Tongue (tissue), 3 donors: ENCODE measurements at places on chromosomes 4 and X.

- no peak for DNase-seq
Measured at GRCh38 chr4:114600672-114601071, 2.1 kb downstream of the UGT8 start.

DNA sequence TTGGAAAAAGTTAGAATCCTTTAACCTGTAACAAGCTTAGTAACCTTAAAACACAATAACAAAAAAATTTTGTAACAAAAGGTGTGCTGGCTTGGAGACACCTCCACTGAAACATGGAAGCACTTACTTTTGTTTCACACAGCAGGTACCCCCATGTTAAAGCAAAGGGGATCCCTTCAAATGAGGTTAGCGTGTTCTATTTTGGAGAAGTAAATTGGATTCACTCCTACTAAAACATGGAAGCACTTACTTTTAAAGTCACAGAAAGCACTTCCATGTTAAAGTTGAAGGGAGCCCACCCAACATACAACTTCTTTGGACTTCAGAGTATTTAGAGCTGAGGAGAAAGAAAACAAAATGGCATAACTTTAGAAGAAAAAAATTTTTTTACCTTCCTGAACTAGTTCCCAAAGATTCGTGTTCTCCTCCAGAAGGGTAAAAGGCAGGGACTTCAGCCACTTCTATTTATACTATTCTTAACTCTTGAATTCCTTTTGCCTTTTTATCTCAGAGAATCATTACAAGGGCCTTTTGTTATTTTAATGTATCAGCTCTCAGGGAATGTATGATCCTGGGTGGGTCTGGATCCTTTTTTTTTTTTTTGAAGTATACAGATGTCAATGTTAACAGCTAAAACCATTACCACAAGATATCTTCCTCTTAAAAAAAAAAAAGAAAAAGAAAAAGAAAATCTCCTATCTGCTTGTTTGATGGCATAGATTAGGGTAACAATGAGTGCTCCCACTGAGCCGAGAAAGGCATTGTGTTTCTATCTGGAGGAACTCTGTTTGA lies 11.5 kb downstream of the LARP7 start:
- DNase-seq = no peak

- no peak for DNase-seq
Measured at GRCh38 chrX:128439159-128439558, 387.0 kb upstream of the ACTRT1 start.

GRCh38 chr4:79603681-79604080 lies 195.7 kb upstream of the GK2 start:
- DNase-seq = no peak

DNA sequence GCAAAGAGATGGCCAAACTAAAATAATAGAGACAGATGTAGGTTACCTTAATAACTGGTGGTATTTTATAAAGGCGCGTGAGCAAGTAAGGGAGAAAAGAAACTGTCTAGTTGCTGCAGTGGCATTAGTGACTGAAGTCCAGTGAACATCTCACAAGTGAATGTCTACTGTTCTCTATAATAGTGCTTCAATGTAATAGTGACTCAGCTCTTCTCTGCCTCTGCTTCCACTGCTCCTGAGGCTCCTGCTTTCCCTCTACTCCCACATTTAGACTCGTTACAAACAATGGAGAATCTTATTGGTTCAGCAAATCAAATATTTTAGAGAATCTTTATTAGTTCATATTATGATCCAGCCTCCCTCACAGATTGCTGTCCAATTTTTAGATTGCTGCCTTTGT lies 779.1 kb upstream of the HTR2C start:
- DNase-seq = no peak

DNA sequence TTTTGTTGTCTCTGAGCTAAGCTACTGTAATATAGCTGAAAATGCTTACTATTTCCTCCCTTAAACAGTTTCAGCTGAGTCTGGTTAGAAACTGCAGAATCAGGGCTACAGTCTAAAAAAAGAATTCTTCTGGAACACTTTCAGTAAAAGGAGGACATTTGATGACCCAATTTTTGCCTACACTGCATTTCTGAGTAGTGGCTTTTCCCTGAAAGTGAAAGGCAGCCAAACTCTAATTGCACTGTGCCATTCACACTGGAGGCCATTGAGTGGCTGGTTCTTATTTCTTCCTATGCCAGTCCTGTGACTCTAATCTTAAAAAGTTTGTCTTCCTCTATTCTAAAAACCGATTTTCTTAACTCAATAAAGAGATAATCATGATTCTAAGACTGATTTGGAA lies 526.0 kb downstream of the CFAP47 start:
- no peak for DNase-seq

- DNase-seq = no peak
Measured at GRCh38 chr4:112093636-112094202, 51.5 kb upstream of the FAM241A start.

DNA sequence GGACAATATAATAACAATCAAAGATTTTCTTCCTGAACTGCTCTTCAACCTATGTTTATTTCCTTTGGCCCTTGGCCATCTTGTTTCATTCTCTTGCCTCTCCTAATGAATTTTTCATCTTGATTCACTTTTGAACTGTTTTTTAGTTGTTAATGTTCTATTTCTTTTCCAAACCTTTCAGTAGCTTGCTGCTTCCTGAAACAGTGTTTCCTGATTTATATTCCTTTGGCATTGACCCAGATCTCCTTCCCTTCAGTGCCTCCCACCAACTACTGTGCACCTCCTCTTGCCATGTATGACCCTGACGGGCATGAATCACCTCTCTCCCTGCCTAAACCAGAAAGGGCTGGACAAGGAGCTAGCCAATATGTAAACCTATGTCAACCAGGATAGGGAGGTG lies 25.6 kb upstream of the SPP1 start:
- DNase-seq = no peak

DNA sequence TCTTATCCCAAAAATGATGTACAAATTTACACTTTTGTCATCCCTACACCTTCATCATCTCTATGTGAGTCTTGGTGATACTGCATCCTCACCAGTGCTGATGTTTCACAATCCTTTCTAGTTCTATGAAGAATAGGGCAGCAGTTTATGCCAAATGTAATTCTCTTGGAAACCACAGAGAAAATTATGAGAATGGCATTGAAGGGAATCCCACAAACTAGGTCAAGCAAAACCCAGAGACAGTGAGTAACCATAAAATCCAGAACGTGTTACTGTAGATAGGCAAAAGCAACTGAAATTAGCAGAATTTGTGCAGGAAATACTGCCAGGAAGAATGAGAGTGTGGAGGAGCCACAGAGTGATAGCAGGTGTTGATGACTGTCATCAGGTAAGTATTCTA lies 24.5 kb downstream of the IL15 start:
- DNase-seq = no peak

DNA sequence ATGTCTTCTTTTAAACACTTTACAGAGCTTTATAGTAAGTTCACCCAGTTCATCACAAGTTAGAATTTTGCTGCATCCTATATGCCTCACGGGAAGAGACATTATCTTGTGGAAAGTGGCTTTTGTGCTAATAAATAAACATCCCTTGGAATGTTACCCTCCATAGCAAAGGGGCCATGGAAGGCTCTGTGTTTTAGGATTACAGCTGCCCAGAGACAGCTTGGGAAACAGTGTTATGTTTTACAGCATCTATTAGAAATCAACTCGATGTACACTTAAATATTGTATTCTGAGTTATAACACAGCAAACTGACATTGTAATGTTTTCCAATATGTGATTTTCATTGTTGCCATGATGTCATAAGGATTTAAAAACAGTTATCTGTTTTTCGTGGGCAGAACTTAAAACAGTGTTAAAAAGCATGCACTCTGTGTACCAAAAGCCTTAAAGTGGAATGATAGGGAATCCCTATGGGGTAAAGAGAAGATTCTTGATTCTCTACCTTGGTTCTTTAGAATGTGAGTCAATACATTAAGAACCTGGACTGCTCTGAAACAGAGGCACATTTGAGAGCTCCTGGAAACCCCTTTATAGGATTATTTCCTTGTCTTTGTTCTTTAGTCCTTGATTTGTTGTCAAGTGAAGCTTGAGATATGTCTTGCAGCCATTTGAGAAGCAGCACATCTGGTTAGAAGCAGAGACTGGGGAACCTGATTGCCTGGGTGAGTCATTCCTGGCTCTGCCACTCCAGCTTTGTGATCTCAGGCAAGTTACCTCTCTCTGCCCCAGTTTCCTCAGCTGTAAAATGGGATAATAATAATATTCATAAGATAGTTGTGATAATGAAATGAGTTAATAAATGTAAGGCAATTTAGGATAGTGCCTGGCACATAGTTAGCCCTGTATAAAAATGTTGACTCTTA lies 41.6 kb downstream of the ARHGAP10 start:
- peak; percentile 49 for DNase-seq

DNA sequence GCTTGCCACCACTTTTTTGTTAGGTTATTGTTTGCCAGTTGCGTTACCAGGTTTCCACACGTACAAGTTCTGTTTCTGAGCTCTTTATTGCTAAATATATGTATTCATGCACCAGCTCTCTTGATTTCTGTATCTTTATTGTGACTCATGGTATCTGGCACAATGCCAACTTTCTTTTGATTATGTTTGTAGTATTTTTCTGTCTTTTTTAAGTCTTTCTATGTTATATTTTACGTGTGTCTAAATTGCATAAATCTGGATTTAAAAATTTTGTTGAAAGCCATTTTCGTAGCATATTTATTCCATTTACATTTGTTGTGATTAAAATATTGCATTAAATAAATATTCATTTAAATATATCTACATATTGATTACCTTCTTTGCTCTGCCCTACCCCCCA lies 73.8 kb downstream of the KDM6A start:
- DNase-seq = no peak

- DNase-seq = no peak
Measured at GRCh38 chr4:3440979-3441500, 728 bp upstream of the HGFAC start.

DNA sequence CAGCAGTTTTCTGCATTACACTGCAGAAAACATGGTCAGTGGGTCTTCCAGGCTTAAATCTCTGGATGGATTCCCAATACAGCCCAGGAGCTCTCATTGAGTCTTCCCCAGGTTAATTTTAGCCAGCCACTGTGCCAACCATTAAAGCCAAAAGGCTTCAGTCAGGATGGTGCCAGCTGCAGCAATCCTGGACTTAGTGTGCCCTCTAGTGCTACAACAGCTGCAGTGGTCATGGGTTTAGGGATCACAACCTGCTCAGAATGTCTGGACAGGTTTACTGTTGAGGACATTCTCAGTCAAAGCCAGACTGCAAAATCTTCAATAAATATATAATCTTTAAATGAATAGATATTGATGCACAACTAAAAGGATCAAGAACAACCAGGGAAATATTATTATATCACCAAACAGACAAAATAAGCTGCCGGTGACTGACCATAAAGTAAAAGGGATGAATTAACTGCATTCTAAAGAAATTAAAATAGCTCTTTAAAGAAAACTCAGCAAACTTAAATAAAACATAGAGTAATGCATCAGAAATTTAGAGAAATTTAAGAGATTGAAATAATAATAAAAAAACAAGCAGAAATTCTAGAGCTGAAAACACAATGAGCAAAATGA lies 639.9 kb downstream of the SPOCK3 start:
- peak; percentile 14 for DNase-seq

DNA sequence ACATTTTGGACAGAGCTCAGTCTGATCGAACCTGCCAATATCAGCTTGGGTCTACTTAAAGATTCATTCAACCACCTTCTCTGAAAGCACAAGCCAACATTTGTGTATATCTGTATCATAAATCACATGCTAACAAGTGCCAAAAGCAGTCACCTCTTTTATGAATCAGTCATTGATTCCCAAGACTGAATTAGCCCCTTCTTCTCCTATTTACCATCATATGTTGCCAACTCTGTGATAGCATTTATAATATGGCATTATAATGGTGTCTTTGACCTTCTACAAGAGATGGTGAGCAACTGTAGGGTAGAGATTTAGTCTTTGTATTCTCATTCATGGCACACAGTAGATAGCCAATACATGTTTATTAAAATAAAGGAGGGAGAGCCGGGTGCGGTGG lies 61.4 kb downstream of the DDX53 start:
- DNase-seq = no peak

DNA sequence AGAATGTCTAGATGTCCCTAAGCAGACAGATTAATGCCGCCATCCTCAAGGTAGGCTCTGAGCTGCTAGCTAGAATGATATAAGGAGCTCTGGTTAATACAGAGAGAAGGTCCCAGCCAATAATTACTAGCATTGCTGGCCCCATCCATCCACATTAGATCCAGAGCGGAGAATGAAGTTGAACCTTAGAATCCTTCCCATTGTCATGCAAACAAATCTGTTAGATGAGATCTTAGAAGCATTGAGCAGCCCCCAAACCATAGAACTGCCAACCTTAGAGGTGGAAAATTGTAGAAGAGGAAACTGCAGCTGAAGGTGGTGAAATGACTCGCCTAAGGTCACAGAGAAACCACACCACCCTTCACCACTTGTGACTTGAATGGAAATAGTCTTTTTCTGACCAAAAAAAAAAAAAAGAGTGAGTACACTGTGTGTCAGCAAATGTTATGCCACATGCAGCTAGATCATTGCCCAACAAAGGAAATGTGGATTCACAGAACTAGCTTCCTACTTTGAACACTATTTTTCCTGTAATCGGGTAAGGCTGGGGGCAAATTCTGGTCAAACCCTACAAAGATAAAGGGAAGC lies 162.1 kb downstream of the SMIM20 start:
- DNase-seq = no peak

GRCh38 chr4:158459085-158459820 lies 62.4 kb upstream of the RXFP1 start:
- no peak for DNase-seq

- DNase-seq = no peak
Measured at GRCh38 chrX:119407681-119408080, 8.5 kb downstream of the SLC25A43 start.

GRCh38 chr4:158200214-158200613 lies 10.1 kb upstream of the TMEM144 start:
- no peak for DNase-seq

DNA sequence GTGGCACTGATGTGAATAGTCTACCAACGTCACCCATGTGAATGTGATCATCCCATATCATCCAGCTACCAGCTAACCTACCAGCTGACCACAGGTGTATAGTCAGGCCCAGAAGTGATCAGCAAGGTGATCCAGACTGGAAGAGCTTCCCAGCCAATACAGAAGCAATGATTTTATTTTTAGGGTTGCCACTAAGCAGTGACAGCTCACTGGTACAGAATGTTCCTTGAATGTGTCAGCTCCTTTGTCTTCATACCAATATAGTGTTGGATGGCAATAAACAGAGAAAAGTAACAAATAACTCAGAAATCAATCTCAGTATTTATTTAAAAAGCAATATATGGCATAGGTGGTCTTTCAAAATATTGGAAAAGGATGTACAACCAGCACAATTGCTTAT lies 361.8 kb upstream of the CPEB2 start:
- no peak for DNase-seq

- DNase-seq = no peak
Measured at GRCh38 chr4:61540944-61541343, 340.8 kb downstream of the ADGRL3 start.

DNA sequence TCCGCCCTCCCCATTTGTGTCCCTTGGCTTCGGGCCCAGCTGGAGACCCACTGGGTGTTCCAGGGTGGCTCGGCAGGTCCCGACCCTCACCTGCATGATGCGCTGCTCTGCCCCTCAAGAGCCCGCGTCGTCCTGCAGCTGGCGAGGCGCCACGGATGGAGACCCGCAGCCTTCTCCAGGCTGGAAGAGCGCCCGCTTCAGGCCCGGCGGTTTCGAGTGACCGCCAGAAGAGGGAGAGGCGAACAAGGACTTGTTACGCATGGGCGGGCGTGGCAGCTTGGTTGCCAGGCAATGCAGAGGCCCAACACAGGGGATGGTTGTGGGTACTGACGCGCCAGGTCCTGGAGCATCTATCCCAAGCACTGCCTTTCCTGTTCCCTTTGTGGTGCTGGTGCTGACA lies at the start of gene PDCL2:
Gene PDCL2 (minus strand): TSS at position 232 of the 400 bp plus-strand sequence. CDS start 136 bp downstream, at position 96.
- DNase-seq = no peak
